Stimulated activated CD4-positive, alpha-beta T cell treated with anti-CD3 and anti-CD28 coated beads, Interleukin-1b, Interleukin-23, amount 100 ng/mL, for 48 hours (primary cell): ENCODE measurements at places on chromosomes 12 and 14.

GRCh38 chr12:24360907-24361306 is 411.4 kb upstream of the SOX5 start:
- no peak for DNase-seq

DNA sequence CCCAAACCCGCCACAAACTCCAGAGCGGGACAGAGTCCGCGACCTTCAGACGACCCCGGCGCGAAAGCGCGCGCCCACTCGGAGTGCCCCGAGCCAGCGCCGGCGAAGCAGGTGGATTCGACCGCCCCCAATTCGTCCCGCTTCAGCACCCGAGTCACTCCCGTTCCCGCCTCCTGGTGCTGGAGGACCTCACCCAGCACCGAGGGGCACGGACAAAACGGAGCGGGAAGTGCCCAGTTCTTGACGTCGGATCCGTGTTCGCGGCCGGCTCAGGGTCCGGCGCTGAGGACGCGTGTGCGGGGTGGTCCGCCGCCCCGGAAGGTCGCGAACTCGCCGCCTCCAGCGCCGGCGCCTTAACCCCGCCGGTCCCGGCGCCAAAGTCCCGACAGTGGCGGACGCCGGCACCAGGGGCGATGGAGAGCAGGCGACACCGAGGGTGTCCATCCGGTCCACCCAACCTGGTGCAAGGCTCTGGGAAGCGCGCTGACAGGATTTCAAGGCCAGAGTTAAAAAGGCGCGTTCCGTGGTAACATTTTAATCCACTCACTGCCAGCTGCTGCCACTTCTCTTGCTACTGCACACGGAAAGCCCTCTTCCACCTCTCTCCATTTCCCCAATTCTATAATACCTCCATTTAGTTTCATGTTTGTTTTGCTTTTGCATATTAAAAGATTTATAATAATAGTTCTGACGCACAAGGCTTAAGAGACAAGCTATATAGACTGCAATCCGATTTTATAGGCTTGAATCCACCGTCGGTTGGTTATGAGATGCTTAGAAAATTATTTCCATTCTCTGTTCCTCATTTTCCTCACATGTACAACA is 240.0 kb upstream of the CPNE8 start:
- peak; percentile 50 for DNase-seq

DNA sequence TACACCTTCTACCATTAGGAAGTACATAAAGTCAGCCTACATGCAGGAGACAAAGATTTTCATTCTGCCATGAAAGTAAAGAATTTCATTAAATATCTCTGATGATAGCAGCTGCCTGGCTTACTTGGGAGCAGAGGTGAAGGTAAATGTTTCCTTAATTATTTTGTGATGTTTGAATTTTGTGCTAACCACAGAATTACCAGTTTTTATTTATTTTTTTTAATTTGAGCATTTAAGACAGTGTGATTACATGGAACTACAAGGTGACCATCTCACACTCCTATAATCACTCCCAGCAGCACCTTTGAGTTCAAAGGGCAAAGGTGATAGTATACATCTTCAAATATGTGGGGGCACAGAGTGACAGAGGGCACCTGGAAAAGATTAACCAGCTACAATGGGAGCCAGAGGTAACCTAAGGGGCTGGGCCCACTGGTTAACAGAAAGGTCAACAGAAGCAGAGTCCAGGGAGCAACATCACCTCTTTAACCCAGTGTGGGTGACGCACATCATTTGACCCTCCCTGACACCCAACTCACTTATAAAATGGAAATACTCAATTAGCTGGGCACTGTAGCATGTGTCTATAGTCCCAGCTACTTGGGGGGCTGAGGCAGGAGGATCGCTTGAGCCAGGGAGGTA is 65.0 kb downstream of the GCH1 start:
- DNase-seq, result no peak

DNA sequence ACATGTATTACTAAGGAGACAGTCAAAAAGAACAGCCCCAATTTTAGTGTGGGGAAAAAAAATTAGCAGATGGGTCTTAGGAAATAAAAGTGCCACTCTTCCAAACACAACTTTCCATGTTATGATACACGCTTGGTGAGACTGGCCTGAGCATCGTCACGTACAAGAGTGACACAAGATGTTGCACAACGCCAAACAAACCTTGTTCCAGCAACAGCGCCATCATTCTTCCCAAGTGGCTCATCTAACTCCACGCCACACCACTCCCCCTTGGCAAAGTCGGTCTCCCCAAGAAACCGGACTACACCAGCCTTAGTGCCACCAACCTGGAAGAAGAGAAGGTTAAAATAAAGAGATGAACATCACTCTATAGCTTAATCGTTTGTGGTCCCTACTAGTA is 58.7 kb downstream of the CLIP1 start:
- DNase-seq, result no peak

DNA sequence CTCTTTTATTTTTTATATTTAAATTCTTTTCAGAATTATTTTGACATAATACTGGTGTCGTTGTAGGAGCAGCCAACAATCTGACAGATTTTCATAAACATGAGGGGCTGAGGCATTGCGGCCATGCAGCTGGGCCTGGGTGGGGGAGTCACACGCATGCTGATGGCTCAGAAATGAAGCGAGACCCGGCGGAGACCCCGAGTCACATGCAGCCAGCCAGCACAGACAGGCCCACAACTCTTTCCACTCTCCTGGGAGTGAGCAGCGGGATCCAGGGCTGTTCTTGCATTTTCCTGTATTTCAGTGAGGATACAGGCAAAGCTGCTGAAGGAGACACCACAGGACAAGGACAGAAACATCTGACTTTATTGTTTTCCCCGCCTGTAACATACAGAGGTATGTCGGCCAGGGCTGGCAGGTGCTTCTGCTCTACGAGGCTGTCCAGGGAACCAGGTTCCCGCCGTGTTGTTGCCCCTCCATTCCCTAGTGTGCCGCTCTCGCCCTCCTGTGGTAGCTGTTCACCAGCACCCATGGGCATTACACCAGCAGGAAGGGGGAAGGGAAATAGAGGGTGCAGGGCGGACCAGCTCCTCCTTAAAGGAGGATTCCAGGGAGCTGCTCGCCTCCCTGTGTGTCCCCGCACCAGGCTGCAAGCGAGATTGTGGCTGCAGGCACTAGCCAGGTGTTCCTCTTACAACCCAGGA is 30.5 kb downstream of the FZD10 start:
- no peak for DNase-seq

DNA sequence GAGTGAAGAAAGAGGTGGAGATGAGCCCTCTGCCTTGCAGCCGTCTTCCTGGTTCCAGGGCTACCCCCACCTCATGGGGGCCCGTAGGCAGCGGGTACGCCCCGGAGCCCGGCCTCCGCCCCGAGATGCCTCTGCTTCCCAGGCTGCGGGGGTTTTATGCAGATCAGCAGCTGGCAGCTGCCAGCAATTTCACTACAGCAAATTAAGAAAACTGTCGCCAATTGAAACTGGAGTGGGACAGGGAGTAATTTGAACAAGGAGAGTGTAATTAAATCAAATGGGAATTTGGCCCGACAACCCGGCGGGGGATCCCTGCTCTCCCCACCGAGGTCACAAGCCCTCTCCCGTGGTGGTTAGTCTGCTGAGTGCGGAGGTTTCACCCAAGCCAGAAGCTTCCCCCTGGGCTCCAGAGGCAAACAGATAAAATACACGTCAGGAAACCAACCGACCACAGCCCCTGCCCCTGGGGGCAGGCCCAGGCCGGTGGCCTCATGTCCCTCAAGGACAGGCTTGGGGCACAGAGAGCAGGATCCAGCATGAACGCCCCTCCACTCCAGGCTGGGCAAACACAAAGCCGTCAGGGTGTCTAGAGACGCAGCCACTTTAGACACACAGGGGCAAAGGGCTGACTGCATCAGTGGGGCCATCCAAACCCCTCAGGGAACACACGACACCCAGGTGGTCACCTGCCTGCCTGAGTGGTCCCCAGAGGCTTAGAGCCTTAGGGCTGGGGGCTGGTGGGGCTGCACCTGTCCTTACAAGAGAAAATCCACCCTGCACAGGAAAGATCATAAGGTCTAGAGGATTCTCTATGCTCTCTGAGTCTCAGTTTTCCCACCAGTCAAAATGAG is 53.8 kb downstream of the TESC start:
- no peak for DNase-seq

- DNase-seq, result no peak
Measured at GRCh38 chr14:96203635-96204034, 1.0 kb upstream of the BDKRB2 start.
